Left lung (tissue), 14 donors: ENCODE measurements at places on chromosomes 1 and 21. TPM values are rescaled to one million over a fixed set of nuclear protein-coding genes. Genes with fewer than 3 reads are reported as not detected.

- H3K36me3 ChIP-seq: no peaks in the 10 kb centered on the region
- no peak for DNase-seq
- no peaks in the 10 kb centered on the region for H3K27me3 ChIP-seq
- H3K4me1 ChIP-seq: no peaks in the 10 kb centered on the region
Observed at GRCh38 chr1:87916965-87917364, 588.3 kb downstream of the LMO4 start.

DNA sequence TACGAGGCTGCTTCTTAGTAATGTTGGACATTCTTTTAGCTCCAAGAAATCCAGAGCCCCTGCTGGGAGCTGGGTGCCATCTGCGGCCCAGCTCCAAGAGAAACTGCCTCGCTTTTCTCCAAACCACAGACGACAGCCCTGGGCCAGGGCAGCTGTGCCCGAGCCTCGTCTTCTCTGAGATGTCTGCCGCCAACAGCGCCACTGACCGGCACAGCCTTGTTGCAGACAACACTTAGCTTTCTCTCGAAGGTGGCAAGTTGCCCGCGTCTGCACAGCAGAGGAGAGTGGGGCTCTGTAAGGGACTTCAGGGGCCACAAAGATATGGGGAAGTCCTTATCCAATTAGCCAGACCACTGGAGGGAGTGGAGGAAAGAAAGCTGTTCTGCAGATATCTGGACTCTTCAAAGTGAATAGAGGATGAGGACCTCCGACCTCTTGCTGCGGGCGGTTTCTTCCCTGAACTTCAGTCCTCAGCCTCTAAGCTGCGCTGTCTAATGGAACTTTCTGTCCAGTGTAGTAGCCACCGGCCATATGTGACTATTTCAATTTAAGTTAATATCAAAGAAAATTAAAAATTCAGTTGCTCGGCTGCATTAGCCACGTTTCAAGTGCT is 63.9 kb upstream of the DISP3 start:
- peaks cover 45% of the 10 kb centered on the region for H3K27me3 ChIP-seq
- no peaks in the 10 kb centered on the region for H3K4me1 ChIP-seq
- no peak overlapping the region for H3K27ac ChIP-seq
- H3K36me3 ChIP-seq: no peaks in the 10 kb centered on the region
- H3K4me3 ChIP-seq: no peak overlapping the region
- no peak for DNase-seq

Gene ZNF648
- 0.10 TPM for total RNA-seq

- DNase-seq: no peak
- H3K4me1 ChIP-seq: no peaks in the 10 kb centered on the region
- no peak overlapping the region for H3K4me3 ChIP-seq
- no peak overlapping the region for H3K27ac ChIP-seq
- H3K27me3 ChIP-seq: no peaks in the 10 kb centered on the region
Observed at GRCh38 chr1:189775343-189775742, 702.3 kb downstream of the BRINP3 start.

Gene GFI1
- total RNA-seq: 2.0 TPM

GRCh38 chr1:31689379-31689778 is 14.4 kb downstream of the COL16A1 start:
- no peaks in the 10 kb centered on the region for H3K36me3 ChIP-seq
- peaks cover 36% of the 10 kb centered on the region for H3K27me3 ChIP-seq
- H3K27ac ChIP-seq: no peak overlapping the region
- H3K4me1 ChIP-seq: no peaks in the 10 kb centered on the region
- no peak for DNase-seq
- no peak overlapping the region for H3K4me3 ChIP-seq
